ENCODE measurements at places on chromosomes 3 and 15. TPM values are rescaled to one million over a fixed set of nuclear protein-coding genes. Genes with fewer than 3 reads are reported as not detected.

SLC2A2 gene
- total RNA-seq: 351 TPM

SECISBP2L gene
- total RNA-seq: 21.0 TPM

CRTC3 gene
- total RNA-seq: 14.7 TPM

CCDC32 gene
- total RNA-seq: 6.5 TPM

GOLGA8Q gene
- total RNA-seq: 0.53 TPM

PPP1R14D gene
- total RNA-seq: not detected

MAP2K5 gene
- 9.9 TPM for total RNA-seq

LDHAL6B gene
- total RNA-seq: not detected

PGBD4 gene
- 0.93 TPM for total RNA-seq

SLCO2A1 gene
- 7.4 TPM for total RNA-seq

MYZAP gene
- total RNA-seq: 0.58 TPM

FBXO45 gene
- 3.5 TPM for total RNA-seq

MYLK gene
- 144 TPM for total RNA-seq

OSTN gene
- not detected for total RNA-seq

TIMP4 gene
- total RNA-seq: 0.53 TPM

GUCA1C gene
- not detected for total RNA-seq

FBXL22 gene
- 0.53 TPM for total RNA-seq

TM4SF18 gene
- 1.4 TPM for total RNA-seq

SHC4 gene
- total RNA-seq: 0.15 TPM
